ENCODE measurements at places on chromosomes 6 and 20.

GRCh38 chr6:150038202-150039062, 13.1 kb upstream of the RAET1L start:
- no peak for DNase-seq

- DNase-seq, result no peak
These were observed 64.5 kb downstream of the STX11 start for GRCh38 chr6:144214622-144215401.

DNA sequence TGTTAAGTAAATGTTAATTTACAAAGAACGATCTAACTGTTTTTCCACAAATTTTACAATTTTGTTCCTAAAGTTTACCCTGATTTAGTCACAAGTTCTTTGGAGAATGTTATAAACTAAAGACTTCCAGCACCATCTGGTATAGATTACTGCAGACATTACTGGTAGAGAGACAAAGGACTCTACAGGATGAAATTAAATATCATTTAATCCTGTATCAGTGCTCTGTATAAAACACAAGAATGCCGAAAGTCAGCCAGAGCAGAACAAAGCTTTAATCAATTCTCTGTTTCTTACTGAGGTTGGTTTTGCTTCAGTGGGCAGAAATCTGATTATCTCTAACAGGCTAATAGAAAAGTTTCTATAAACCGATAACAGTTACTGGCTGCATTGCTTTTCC, 763.6 kb downstream of the TENT5A start:
- DNase-seq, result no peak

- no peak for DNase-seq
These were observed 38.4 kb downstream of the ANKRD6 start for GRCh38 chr6:89471287-89471867.

DNA sequence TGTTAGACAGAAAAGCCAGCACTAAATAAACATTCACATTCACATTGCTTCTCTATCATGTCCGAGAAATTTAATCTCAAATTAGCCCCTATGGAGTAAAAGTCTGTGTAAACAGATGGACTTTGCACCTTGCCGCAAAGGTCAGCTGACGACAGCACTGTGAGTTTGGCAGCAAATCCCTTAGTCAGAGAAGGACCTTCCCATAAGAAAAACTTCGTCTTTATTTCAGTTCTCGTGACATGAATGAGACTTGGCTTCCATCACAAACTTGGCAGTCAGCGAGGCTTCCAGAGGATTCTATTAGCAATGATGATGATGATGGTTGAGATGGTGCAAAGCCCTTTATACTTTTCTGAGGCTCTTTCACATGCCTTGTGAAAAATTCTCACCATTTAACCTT, 133.7 kb upstream of the IFNGR1 start:
- no peak for DNase-seq

DNA sequence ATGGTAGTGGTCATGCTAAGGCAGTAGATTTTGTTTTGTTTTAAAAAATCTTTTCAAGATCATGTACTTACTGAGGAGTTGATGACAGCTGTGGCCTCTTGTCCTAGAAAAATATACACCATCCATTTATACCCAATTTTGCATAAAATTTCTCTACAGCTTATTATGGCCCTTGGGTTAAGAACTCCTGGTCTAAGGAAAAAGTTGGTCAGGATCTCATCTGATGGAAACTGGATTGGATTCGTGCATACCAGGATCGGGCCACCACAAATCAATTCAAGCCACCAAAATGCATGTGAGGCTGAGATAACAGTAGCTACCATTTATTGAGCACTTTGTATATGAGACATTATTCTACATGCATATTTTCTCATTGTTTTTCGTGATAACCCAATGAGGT, 244.4 kb downstream of the ZFAND3 start:
- DNase-seq, result no peak

- no peak for DNase-seq
These were observed 68.2 kb downstream of the FIG4 start for GRCh38 chr6:109759098-109759955.

DNA sequence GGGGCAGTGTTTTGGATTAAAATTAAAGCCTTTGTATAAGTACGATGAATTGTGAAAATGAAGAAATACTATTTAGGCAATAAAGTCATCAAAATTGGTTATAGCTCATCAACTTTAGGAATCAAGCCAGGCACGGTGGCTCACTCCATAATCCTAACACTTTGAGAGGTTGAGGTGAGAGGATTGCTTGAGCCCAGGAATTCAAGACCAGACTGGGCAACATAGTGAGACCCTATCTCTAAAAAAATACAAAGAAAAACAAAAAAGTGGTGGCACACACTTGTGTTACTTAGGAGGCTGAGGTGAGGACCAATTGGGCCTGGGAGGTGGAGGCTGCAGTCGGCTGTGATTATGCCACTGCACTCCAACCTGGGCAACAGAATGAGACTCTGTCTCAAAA, 8.5 kb upstream of the RHAG start:
- no peak for DNase-seq

GRCh38 chr6:115216835-115217234, 843.9 kb downstream of the FRK start:
- no peak for DNase-seq

DNA sequence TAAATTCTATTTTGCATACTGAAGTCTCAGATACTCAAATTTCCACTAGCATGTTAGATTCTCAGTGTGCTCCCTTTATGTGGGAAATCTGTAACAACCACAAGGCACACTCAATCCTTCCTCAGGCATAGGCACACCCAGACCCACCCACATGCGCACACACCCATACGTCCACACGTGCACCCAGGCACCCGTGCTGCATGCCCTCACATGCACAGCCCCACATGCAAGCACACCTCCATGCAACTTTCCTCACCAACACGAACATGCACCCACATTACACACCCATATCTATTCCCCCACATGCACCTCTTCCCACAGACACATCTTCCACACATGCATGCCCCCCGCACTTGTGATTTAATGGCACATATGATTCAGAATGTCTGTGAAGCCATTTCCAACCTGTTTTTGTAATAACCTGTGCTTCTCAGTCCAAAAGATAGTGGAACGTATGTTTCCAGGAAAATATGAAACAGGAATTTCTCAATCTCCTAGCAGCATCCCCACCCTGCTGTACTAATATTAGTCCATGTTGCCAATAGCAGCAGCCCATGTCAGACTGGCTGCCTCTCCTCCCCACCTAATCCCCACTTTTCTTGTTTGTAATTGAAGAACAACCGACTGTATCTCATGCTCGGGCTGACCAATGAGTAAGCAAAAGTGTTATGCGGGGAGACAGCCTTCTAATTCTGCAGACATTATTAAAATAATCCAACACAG, 11.3 kb upstream of the CYP24A1 start:
- DNase-seq, result no peak

DNA sequence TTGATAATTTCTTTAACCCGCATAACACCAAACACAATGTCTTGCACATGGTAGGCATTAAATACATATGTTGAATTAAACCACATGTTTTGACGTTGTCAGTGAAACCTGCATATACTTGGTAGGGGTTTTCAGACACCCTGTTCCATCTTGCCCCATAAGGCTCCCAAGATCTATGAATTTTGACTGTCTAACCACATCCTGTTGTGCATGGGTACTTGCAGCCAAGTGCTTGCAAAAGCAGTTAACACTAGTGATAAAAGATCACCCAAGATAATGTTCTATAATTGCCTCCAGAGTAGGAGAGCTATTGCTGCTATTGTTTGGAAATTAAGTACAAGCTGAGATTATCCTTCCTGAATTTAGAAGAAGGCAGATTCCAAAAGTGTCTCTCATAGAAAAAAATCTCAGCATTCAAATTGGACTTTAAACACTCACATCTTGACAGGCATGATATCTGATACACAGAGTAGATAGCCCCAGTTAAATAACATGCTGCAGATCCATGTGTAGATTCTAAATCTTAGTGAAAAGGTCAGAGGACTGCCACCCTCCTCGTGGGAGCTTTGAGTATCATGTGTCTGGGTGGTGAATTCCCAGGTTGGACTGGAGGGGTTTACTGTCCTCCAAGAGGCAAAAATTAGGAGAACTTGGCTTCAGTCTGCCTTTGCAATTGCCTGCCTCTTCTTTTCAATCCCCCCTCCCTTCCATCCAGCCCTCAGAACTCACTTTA, 25.8 kb upstream of the CCN6 start:
- no peak for DNase-seq

DNA sequence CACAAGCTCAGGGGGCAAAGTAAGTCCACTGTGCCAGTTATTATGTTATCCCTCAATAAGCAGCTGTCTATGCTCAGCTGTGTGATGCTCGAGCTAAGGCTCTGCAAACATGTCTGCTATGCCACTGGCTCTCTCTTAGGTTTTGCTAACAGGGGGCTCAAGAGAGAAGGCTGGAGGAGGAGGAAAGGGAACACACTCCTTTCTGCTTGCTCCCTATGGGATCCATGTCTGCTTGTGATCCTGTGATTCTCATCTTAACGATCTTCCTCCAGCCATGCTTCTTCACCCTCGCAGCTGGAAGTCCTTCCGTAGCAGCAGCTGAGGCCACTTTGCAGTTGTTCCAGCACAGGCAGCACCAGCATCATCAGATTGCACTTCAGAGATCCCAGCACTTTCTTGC, 37.0 kb upstream of the IGF2R start:
- no peak for DNase-seq

DNA sequence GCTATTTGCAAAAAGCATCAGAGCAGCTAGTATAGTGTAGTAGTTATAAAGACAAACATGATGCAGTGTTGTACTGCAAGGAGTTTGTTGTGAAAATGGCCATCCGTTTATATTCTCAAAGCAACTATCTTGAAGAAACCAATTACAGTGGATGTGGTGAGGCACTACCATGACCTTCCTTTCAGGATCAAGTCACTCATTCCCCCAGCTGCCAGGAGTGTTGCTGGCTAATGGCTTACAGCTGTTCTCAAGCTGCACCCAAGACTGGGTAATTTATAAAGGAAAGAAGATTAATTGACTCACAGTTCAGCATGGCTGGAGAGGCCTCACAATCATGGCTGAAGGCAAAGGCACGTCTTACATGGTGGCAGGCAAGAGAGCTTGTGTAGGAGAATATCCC, 29.0 kb downstream of the ADGRF4 start:
- no peak for DNase-seq

GRCh38 chr20:38373231-38373867, 27.1 kb downstream of the LBP start:
- DNase-seq, result no peak

DNA sequence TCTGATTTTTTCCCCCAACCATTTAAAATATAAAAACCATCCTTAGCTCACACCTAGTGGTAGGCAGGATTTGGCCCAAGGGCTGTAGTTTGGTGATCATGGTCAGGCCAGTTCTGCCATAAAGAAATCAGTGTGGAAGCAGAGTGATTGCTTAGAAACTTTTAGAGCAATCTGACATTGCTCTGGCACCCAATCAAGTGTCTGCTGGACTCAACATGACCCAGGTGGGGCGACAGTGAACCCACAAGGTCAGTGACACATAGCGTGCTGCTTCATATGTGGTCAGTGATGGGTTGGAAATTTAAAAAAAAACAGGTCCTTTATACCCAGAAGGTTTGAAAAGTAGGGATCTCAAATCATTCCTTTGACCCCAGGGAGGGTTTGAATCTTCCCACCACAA, 107.9 kb downstream of the BANF2 start:
- no peak for DNase-seq

DNA sequence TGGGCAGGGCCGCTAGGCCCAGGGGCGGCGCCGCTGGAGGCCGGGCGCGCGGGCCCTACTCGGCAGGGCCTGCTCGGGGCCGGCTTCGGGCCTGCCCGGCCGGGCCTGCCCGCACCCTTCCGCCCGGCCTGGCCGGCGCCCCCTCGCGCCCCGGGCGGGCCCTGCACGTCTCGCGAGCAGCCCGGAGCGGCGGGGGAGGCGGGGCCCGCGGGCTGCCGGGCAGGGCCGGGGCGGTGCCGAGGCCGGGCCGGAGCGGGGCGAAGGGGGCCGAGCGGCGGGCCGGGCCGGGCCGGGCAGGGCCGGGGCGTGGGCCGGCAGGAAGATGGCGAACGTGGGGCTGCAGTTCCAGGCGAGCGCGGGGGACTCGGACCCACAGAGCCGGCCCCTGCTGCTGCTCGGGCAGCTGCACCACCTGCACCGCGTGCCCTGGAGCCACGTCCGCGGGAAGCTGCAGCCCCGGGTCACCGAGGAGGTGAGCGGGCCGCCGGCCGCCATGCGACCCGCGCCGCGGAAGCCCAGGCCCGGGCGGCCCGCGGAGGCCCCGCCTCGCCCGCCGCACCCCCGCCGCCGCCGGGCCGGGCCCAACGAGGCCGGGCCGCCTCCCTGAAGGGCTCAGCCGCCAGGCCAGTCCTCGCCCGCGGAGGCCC, at the start of gene NPEPL1:
Gene NPEPL1, plus strand, starts transcription at position 222 of the 647 bp plus-strand sequence. Its CDS starts 101 bp downstream, at position 323.
- peak; percentile 23 for DNase-seq

GRCh38 chr20:4819901-4820300, 98.2 kb downstream of the PRND start:
- DNase-seq, result no peak

DNA sequence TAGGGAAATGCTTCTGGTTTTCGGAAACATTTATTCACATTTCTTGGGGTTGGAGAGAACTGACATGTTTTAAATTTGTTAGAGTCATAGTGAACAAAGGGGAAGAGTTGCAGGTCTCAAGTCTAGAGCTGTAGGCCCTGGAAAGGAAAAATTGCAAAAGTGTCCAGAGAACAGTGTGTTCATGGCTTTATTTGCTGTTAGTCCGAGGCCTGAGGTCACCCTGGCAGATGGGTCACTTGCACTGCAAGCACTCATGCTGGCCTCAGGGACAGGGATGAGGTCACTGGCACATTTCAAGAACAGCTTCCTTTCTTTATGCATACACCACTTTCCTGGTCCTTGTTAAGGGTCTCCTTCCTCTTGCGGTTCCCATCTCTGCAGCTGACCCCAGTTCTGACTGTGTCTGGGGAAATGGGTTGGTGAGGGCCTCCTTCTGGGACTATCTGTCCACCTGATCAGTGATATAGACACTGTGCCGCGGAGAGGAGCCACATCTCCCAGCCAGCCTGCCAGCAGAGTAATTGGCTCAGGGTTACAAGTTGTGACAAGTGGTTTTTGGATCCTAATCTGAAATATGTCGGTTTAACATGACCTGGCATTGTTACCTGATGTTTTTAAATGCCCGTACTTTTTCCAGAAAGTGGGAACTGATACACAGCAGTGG, 194.0 kb downstream of the EYA4 start:
- DNase-seq, result no peak

- no peak for DNase-seq
These were observed 18.5 kb downstream of the DACT2 start for GRCh38 chr6:168300975-168301647.

DNA sequence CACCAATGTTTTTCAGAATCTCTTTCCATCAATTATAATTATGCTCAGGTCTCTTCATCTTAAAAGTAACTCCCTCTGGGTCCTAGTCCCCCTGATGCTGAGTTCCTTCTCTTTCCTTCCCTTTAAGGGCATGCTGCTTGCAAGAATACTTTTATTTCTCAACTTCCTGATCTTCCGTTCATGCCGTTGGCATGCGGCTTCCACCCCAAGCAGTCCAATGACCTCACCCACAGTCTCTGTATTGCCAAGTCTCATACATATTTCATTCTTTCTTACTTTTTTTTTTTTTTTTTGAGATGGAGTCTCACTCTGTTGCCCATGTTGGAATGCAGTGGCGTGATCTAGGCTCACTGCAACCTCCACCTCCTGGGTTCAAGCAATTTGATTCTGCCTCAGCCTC, 83.5 kb downstream of the NDUFAF5 start:
- no peak for DNase-seq

- peak; percentile 89 for DNase-seq
These were observed at the start of gene KIF16B for GRCh38 chr20:16573001-16573965. Gene KIF16B (minus strand): TSS chr20:16573448. CDS start chr20:16573275, 173 bp downstream.
